Heart right ventricle (tissue), 16 donors: ENCODE measurements at places on chromosomes 3 and 15. TPM values are rescaled to one million over a fixed set of nuclear protein-coding genes. Genes with fewer than 3 reads are reported as not detected.

ABTB1 gene
- 22.3 TPM for total RNA-seq

GUCA1C gene
- 4.5 TPM for total RNA-seq

CHDH gene
- 6.6 TPM for total RNA-seq

POLQ gene
- 0.39 TPM for total RNA-seq

GOLGA8M gene
- total RNA-seq: 1.5 TPM

EPM2AIP1 gene
- total RNA-seq: 23.5 TPM

TMOD3 gene
- total RNA-seq: 15.2 TPM

ACTC1 gene
- total RNA-seq: 17,444 TPM

SOX14 gene
- not detected for total RNA-seq

FGF7 gene
- 24.9 TPM for total RNA-seq

CPNE4 gene
- 38.5 TPM for total RNA-seq

GPR27 gene
- total RNA-seq: 6.5 TPM

EHD4 gene
- 29.8 TPM for total RNA-seq

ADPRH gene
- total RNA-seq: 12.3 TPM

SLCO3A1 gene
- total RNA-seq: 38.1 TPM

PEX5L gene
- 0.42 TPM for total RNA-seq

ASB14 gene
- 8.1 TPM for total RNA-seq

ITIH3 gene
- 0.71 TPM for total RNA-seq

SPPL2A gene
- total RNA-seq: 99.4 TPM

SLC27A2 gene
- total RNA-seq: not detected

MEIS2 gene
- 39.0 TPM for total RNA-seq

ELL3 gene
- total RNA-seq: 0.56 TPM

DUOXA2 gene
- total RNA-seq: not detected

MLF1 gene
- total RNA-seq: 163 TPM

AP3S2 gene
- total RNA-seq: 51.7 TPM

AVEN gene
- 15.3 TPM for total RNA-seq

HHATL gene
- total RNA-seq: 566 TPM

TRAIP gene
- 2.4 TPM for total RNA-seq

ZKSCAN7 gene
- 3.2 TPM for total RNA-seq

ZPLD1 gene
- not detected for total RNA-seq

C3orf22 gene
- 0.26 TPM for total RNA-seq

PLSCR5 gene
- not detected for total RNA-seq

COL8A1 gene
- 32.2 TPM for total RNA-seq

VGLL3 gene
- total RNA-seq: 1.3 TPM

FEZF2 gene
- total RNA-seq: not detected

CCDC191 gene
- total RNA-seq: 2.0 TPM

CLSTN2 gene
- total RNA-seq: 10.7 TPM

ZIC4 gene
- not detected for total RNA-seq

EFHB gene
- 0.34 TPM for total RNA-seq

RBPMS2 gene
- total RNA-seq: 228 TPM

DAZL gene
- total RNA-seq: not detected
